ENCODE measurements at places on chromosomes 11 and 22.

- DNase-seq, result no peak
These were observed 27.9 kb upstream of the FZD4 start for GRCh38 chr11:86983021-86983488.

- DNase-seq, result no peak
These were observed 5.4 kb upstream of the APOL2 start for GRCh38 chr22:36244522-36245391.

DNA sequence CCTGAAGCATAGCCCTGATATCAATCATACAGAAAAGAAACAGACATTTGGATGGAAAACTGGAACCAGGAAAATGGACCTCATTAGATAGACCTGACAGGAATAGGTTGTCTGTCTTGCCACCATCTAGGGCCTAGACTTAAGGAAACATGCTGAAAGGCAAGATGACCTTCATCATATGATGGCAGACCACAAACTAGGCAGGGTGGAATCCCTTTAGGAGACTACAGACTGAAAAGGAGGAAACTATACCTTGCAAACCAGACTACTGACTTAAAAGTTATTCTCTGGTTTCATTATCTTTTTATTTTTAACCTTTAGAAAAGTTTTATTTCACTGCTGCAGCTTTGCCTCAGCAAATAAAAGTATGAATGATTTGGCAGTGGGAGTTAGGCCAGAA is 20.3 kb downstream of the SBF2 start:
- no peak for DNase-seq

DNA sequence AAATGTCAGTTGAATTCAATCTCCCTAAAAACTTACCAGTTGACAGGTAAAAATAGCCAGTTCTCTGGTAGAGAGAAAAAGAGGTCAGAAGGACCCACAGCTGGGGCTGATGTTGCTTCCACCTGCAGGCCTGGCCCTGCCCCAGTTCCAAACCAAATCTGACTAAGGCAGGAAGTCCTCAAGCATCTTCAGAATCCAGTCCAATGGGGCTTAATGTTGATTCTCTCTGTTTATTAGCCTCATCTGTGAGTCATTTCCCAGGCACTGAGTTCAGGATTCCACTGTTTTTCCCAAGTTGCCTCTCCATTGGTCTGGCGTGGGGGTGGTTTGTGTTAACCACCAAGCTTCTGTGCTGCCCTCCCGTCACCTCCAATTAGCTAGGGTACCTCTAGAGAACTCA is 601.8 kb downstream of the INSC start:
- no peak for DNase-seq

- no peak for DNase-seq
These were observed 14.2 kb downstream of the SHANK3 start for GRCh38 chr22:50686794-50687193.

GRCh38 chr11:65416841-65417701 is 5.5 kb upstream of the NEAT1 start:
- DNase-seq, result no peak

DNA sequence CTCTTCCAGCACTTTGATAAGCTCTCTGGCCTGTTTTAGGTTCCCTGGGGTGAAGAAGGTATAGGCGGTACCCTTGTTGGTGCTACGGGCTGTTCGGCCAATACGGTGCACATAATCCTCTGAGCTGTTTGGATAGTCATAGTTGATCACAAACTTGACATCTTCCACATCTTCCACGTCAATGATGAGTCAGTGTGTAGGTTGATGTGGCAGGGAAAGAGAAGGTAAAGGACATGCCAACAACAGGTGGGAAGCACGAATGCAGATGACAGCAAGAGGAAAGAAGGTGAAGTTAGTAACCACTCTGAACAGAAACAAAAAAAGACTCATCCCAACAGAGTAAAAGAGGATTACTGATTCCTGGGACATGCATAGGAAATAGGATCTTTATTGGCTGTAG is 18.2 kb downstream of the DDX17 start:
- no peak for DNase-seq

- DNase-seq, result no peak
These were observed 6.8 kb upstream of the CHKA start for GRCh38 chr11:68127714-68128681.

DNA sequence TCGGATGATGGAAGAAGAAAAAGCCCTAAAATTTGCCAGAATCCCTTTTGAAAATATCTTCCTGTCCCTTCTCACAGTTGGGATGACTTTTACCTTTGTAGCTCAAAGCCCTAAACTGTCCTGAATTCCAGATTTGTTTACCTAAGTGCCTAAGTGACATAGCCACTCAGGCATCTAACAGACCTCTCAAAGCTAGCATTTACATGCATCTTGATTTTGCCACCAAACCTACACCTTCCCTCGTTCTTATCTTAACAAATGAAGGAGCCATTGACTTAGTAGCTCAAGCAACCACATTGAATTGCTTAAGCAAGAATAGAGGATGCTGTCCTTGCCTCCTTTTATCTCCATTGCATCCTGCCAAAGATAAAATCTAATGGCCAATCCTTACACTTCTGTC is 198.4 kb upstream of the NTM start:
- DNase-seq, result no peak

DNA sequence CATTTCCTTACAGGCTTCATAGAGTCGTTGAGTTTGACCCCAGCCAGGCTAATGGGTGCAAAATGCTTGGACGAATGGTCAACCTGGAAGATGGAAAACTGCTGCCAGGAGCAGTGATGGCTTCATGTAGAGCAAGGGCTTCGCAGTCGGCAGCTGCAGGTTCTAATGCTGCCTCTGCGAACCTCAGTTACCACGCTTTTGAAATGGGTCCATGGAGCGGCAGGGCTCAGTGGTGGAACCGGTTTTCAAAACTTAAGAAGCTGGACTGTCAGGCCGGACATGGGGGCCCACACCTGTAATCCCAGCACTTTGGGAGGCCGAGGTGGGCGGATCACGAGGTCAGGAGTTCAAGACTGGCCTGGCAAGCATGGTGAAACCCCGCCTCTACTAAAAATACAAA is 55.9 kb upstream of the PRR5 start:
- DNase-seq, result no peak

- no peak for DNase-seq
These were observed at the start of gene ADAMTS15 for GRCh38 chr11:130448416-130449309. TSS of gene ADAMTS15 (plus strand) at chr11:130448645. CDS start at chr11:130448974, 329 bp downstream.

- DNase-seq, result no peak
These were observed 100.2 kb upstream of the GAL start for GRCh38 chr11:68584097-68584496.

DNA sequence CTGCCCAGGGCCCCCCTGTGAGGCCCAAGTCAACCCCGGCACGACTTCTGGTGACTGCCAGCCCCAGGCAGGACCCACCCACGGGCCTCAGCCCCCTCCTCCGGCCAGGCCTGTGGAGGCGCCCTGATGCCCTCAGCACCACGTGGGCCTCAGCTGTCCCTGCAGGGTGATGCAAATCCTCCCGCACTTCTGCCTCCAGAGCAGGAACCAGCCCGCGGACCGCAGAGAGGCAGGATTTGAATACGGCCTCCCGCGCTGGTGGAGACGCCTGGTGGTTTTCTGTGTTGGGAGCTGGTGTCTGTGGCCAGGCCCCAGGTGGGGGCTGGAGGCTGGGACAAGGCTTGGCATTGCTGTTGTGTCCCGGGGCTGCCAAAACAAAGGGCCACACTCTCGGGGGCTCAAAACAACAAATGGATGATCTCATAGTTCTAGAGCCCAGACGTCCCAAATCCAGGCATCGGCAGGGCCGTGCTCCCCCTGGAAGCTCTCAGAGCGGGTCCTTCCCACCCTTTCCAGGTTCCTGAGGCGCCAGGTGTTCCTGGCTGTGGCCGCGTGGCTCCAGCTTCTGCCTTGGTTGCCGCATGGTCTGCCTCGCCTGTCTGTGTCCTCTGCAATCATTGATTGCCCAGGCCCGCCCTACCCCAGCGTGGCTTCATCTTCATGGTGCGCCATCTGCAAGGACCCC is 19.4 kb downstream of the TRPM5 start:
- no peak for DNase-seq

DNA sequence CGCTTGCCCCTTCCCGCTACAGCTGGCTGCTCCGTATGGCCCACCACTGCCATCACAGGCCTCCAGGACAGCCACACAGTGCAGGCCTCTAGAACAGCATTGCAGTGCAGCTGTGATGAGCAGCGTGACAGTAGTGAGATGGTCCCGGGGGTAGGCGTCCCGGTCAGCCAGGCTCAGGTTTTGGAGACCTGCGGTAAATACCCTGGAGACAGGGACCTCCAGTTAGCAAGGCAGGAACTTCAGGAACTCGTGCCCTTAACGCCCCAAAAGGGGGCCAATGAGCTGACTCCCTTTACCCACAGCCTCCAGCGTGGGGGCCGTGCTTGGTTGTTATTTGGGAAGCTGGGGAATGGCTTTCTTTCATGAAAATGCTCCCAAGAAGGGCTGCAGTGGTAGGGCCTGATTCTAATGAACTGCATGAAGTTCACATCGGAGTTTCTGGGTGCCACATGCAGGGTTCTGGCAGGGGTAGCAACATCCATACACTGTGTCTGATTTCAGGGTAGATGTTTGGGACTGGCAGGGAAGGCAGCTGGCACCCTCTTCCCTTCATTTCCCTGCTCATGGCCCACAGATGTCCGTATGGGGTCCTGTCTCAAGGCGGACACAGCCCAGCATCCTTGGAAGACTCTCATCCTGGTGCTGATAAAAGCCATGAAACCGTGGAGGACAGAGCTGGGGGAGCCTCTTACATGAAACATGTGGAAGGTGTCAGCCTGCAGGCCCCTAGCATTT is 440.5 kb downstream of the TBC1D22A start:
- no peak for DNase-seq

DNA sequence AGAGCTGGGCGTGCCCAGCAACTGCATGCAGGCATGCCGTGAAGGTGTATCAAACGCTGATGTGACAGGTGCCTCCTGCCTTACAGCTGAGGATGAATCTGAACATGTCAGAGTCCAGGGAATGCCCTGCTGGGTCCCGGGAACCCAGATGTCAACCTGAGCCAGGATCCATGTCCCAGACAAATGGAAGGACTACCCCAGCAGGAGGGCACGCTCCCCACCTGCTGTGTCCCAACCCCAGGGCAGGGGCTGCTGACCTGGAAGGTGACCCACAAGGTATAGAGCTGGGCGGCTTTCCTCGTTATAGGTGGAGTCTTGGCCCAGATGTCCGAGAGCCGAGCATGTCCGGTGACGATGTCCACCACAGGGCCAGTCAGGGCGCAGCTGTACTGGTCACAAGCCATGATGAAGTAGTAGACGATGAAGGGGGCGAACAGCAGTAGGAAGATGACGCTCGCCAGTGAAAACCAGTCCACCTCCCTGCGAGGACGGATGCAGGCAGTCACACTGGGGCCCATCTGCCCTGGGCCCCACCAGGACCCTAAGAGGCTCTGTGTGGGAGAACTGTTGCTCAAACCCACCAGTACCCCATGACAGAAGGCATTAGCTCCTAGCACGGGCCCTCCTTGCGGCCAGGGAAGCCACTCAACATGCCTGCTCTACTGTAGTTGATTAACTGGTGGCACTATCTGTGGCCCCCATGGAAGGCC is 4.3 kb downstream of the DHCR7 start:
- no peak for DNase-seq

GRCh38 chr22:39595622-39596172 is 25.1 kb downstream of the CACNA1I start:
- no peak for DNase-seq

GRCh38 chr11:69005183-69005630 is 7.8 kb downstream of the MRGPRF start:
- DNase-seq, result no peak

- no peak for DNase-seq
These were observed 136.4 kb downstream of the NECTIN1 start for GRCh38 chr11:119592642-119593041.

DNA sequence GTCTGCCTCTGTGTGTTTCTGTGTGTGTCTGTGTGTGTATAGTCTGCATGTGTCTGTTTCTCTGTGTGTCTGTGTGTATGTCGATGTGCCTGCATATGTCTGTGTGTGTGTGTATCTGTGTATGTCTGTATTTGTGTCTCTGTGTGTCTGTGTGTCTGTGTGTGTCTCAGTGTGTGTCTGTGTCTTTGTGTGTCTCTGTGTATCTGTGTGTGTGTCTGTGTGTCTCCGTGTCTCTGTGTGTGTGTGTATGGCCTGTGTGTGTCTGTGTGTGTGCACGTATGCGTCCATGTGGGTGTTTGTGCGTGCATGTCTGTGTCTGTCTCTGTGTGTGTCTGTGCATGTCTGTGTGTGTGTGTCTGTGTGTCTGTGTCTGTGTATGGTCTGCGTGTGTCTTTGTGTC is 439 bp downstream of the SNX32 start:
- DNase-seq, result no peak

- DNase-seq, result no peak
These were observed 1071.2 kb downstream of the BRD1 start for GRCh38 chr22:48756146-48757111.

DNA sequence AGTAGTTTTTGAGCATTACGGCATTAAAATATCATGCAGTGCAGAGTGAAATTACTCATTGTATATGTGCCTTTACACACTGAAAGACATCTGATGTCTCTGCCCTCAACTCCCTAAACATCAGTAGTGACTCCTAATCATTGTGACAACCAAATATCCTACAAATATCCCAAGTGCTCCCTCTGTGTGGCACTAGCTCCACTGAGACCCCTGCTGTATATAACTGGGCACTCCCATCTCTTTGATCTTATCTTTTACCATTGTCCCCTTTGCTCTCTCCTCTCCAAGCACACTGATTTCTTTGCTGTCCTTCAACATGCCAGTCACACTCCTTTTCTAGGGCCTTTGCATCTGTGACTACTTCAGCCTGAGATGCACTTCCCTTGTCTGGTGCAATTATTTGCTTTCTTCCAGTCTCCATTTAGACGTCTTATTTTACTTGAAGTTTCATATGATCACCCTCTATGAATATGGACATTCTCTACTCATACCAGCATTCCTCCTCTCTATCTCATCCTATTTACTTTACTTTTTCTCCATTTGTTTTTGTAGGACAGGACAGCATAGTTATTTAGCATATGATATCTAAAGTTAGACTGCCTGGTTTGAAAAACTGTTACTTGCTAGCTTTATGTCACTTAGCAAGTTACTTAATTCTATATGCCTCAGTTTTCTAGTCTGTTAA is 2.4 kb downstream of the SLC5A12 start:
- no peak for DNase-seq

- DNase-seq, result no peak
These were observed 257.4 kb upstream of the LRRC4C start for GRCh38 chr11:41716862-41717261.

DNA sequence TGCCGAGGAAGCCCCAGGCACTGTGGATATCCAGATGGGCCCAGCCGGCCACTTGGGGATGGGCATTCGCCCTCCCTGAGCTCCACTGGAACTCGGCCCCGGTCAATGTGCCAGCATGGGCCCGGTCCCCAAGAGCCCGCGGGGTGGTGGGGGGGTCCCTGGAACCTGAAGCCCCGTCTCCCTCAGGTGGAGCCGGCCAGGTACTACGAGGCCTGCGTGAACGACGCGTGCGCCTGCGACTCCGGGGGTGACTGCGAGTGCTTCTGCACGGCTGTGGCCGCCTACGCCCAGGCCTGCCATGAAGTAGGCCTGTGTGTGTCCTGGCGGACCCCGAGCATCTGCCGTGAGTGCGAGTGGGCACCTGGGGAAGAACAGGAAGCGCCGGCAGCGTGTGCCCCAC is 21.2 kb downstream of the MUC5AC start:
- no peak for DNase-seq

GRCh38 chr11:130528298-130529261 is 80.1 kb downstream of the ADAMTS15 start:
- DNase-seq, result no peak

- no peak for DNase-seq
These were observed 56.6 kb downstream of the LINC01488 start for GRCh38 chr11:69537855-69538640.
